ENCODE measurements at places on chromosomes 5 and 9.

GRCh38 chr5:150778088-150778516 is 455 bp upstream of the SMIM3 start:
- no peak for DNase-seq

DNA sequence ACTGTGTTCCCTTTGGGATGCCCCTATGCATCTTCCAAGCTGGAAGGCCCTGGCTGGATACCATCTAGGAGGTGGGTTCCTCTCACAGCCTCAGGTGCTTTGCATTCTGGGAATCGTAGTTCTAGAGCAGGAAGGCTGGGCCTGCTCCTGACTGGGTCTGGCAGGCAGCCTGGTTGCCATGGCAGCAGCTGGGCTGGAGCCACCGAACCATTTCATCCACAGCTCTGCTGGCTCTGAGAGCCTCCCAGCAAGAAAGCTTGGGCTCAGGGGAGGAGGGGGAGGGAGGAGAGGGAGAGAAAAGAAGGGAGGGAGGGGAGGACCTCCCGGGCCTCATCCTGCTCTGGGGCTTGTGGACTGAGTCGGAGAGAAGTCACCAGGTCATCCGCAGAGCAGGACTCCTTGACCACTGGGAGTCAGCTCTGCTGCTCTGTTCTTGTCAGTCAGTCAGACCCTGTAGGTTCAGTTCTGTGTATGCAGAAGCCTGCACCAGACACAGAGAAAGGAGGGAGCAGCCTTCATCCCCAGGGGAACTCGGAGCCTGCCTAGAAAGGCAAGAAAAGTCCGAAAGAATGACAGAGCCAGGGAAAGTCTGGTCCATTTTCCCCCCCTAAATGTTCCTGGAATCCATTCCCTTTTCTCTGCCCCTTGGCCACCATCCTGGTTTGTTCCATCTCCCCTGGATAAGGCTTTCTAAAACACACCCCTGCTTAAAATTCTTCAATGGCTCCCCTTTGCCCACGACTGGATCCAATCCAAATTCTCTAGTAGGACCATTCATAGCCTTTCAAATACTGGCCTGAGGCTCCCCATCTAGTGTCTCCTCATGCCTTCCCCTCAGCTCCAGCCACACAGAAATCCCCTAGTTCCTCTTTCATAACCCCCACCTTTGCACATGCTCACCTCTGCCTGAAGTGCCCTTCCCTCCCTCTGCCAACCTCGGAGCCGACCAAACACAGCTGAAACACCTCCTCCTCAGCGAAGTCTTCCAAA is 65.4 kb upstream of the ARAP3 start:
- no peak for DNase-seq

DNA sequence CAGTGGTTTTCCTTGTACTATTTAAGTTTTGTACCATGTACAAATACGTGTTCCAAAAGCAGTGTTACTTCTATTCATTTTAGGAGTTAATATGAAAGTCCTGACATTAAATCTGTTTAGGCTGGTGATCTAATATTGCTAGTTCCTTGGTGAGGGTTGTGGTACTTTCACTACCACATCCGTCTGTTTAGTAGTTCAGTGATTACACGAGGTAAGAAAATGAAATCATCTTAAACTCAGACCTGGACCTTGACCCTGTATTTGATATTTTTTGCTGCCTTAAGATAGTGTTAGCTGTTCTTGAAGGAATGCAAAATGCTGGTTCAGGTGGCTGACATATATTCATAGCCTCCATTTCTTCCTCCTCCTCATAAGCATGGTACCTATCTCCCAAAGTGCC is 50.3 kb downstream of the MTAP start:
- no peak for DNase-seq

DNA sequence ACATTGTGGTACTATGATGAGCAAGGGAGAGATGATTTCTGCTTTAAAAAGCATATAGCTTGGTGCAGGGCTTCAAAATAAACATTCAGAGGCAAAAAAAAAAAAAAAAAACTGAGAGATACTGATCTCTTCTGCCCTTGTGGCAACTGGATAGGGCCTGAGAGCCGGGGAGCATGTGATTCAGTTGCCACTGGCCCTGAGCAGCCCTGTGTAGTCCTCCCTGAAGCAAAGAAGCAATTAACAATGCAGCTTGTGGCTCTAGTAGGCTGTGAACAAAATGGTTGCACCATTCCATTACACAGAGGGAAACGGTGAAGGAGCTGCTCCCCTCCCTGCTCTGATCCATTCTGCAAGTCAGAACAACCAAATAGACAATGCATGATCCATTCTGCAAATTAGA is 347.5 kb upstream of the DAB2 start:
- no peak for DNase-seq

DNA sequence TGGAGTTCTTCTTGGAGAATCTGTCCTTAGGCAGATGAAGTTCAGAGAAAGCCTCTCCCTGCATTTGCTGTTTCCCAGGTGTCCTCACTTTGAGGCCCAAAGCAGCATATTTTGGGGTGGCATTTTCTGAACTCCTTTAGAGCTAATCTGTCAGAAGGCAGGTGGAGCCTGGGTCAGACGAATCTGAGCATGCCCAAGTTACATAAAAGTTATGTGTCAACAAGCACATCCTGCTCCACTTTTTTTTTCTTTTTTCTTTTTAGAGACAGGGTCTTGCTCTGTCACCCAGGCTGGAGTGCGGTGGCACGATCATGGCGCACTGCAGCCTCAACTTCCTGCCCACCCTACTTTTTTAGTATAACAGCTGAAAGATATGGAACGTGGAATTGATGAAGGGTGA is 41.3 kb upstream of the HSPA9 start:
- no peak for DNase-seq

GRCh38 chr5:136563489-136563888 is 198.1 kb upstream of the TRPC7 start:
- no peak for DNase-seq

GRCh38 chr9:101365181-101365580 is 19.6 kb downstream of the BAAT start:
- DNase-seq = no peak

- no peak for DNase-seq
Observed at GRCh38 chr9:71716138-71716909, 52.0 kb downstream of the CEMIP2 start.

GRCh38 chr9:70466976-70467561 is 52.6 kb upstream of the KLF9 start:
- DNase-seq = no peak

- DNase-seq = no peak
Observed at GRCh38 chr9:1879501-1879900, 135.6 kb upstream of the SMARCA2 start.

GRCh38 chr9:32395510-32396216 is 11.2 kb downstream of the ACO1 start:
- DNase-seq = no peak

DNA sequence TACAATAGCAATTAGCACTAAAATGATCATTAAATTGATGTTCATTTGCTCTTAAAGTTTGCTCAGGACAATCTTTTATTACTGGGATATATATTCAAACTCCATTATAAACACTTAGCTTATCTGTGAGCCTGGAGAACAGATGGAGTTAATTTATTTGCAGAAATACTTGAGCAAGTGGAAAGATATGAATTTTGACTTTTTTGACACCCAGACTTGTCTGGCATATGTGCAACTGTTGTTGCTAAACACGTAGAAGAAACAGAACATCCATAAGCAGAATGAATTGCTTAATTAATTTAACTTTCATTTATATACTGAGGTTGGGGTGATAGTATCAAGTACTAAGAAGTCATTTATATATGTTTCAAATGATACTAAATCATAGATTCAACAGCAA is 820.7 kb upstream of the TYRP1 start:
- DNase-seq = no peak

- no peak for DNase-seq
Observed at GRCh38 chr9:93668261-93668871, 92.0 kb downstream of the PHF2 start.

DNA sequence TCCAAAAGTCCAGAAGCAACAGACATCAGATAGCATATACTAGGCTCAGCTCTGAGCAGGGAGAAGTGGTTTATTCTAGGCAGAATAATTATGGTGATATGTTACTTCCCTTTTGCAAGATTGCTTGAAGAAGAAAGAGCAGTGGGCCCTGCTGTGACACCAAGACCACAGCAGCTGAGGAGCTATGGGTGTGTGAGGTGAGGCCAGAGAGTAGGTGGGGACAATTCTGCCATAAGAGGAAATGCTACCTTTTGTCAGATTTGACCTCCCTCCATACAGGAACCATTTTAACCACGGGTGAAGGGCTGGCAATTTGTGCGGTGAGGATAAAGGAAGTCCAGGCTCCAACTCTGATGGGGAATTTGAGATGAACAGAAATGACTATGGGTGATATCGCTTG is 51.3 kb downstream of the TNFSF15 start:
- no peak for DNase-seq

DNA sequence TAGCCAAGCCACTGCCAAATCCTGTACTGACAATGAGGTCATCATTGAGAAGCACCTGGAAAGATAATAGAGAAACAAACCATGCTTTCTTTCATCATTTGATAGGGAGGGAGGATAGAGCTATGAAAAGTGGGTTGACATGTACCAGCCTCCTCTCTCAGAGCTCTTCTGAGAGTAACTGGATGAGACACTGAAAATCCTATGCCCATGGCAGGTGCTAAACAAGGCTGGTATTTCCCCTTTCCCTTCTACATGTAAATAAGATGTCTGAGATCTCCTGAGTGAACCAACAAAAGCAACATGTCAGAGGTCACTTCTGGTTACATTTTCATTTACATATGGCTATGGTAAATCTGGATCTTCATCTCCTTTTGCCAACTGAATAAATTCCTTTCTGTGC is 45.3 kb upstream of the TRAF1 start:
- DNase-seq = no peak

DNA sequence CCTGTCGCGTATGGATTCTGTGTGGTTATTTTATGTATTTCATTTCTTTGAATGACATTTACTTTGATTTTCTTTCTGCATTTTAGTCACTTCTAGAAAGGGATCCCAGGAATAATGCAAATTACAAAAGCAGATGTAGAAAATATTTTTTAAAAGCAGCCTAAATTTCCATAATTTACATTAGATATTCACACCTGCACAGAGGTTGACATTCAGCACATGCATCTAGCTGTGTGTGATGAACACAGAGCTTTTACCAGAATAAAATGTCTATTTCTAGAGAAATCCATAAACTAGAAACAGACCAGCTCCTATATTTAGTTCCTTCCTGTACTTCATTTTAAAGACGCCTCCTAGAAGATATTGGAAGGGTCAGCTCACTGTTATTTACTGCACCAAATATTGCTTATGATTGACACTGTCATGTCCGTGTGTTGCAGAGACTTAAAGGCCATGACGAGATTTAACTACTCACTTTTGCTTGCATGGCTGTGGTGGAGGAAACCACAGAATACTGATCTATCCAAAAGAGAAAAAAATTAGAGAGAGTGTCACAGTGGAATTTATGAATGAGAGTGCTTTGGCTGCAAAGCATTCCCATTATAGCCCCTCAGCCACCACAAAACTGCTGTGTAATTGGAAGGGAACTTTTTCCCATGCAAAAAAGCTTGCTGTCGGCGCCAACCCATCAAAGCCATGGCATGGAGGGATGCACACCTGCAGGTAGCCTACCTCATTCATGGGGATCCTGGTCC is 58.1 kb downstream of the EBF1 start:
- DNase-seq = no peak

DNA sequence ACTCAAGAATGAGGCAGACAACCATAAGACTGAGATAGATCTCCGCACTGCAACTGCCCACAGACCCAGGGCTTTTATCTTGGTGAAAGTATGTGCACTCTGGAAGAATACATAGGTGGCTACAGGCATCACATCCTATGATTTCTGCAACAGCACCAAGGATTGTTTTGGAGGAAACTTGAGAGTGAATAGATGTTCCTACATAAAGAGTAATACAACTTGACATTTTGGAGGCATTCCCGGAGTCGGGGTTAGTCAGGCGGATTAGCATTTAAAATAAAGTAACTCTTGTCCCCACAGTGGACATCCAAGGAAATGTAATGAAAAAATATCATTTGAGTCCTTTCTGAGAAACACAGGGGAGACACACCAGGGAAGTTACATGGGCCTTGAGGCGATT is 26.7 kb downstream of the TMEM174 start:
- no peak for DNase-seq
